ENCODE measurements at places on chromosomes 5 and 9.

- peak; percentile 22 for DNase-seq
Measured at GRCh38 chr5:9324348-9325077, 221.4 kb downstream of the SEMA5A start.

- DNase-seq = no peak
Measured at GRCh38 chr9:69221036-69221435, 47.0 kb downstream of the TJP2 start.

GRCh38 chr9:137445275-137445807 is 4.2 kb upstream of the ENTPD8 start:
- peak; percentile 38 for DNase-seq

- no peak for DNase-seq
Measured at GRCh38 chr5:103648086-103648485, 85.5 kb upstream of the NUDT12 start.

- DNase-seq = no peak
Measured at GRCh38 chr5:17763301-17763700, 129.0 kb downstream of the TAF11L14 start.

GRCh38 chr5:163563880-163564279 is 58.5 kb downstream of the MAT2B start:
- DNase-seq = no peak

All from DMS153 (cell line).